C1 segment of cervical spinal cord (tissue), 14 donors: ENCODE measurements at places on chromosomes 5 and 9.

- no peak for DNase-seq
These were observed 6.4 kb upstream of the SNX30 start for GRCh38 chr9:112744177-112744576.

GRCh38 chr9:92120138-92120537, 4.9 kb upstream of the SPTLC1 start:
- no peak for DNase-seq

DNA sequence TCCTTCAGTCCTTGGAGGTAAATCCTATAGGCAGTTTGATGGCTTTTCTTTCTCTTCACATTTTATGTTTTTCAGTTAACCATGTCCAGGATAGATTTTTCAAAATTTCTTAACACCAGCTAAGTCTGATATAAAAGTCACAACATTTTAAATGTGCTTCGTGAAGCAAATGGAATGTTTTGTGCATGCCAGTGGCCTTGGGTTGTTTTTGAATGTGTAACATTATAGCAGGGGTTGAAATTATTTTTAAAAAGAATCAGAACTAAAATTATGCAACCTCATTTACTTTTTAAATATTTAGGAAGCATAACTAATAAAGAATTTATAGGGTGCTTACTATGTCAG, 201.1 kb downstream of the ARHGEF28 start:
- no peak for DNase-seq

GRCh38 chr5:90897618-90898017, 339.0 kb downstream of the ADGRV1 start:
- DNase-seq, result no peak

- DNase-seq, result no peak
These were observed 8.0 kb upstream of the SPOCK1 start for GRCh38 chr5:137507150-137507549.

GRCh38 chr9:61665330-61665751, 475.5 kb downstream of the SPATA31A7 start:
- no peak for DNase-seq

DNA sequence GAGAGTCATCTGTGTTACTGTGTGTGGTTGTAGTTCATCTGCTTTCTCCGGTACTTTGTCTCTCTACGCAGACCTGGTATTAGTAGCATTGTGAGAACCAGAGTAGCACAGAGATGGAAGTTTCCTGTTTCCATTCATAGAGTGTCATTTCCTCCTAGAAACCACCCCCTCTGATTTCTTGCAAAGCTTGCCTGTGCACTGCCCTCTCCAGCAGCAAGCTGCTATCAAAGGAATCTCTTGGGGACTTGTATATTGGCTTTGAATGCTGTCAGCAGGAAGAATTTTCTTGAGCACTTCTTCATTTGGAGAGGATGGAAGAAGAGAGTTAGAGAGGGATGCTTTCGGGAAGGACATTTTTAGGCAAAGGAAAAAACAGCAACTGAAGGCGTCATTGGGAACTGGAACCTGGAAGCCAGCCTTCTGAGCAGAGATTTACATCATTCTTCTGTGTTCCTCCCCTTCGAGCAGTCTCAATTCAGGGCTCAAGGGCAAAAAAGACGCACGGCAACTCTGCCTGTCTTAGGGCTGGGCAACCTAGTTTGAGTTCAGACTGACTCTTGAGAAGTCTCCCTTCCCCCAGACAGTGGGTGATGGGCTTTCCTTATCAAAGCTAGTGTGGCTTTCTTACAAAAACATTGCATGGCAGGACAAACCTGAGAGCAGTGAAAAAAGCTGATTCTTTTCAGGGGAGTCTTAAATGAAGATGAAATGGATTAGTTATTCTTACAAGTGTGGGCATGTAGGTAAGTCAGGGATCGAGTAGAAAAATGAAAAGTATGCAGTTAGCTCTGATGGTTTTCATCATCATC, 226.3 kb downstream of the AOPEP start:
- DNase-seq, result no peak

GRCh38 chr5:68708156-68708841, 385.5 kb upstream of the SLC30A5 start:
- no peak for DNase-seq

DNA sequence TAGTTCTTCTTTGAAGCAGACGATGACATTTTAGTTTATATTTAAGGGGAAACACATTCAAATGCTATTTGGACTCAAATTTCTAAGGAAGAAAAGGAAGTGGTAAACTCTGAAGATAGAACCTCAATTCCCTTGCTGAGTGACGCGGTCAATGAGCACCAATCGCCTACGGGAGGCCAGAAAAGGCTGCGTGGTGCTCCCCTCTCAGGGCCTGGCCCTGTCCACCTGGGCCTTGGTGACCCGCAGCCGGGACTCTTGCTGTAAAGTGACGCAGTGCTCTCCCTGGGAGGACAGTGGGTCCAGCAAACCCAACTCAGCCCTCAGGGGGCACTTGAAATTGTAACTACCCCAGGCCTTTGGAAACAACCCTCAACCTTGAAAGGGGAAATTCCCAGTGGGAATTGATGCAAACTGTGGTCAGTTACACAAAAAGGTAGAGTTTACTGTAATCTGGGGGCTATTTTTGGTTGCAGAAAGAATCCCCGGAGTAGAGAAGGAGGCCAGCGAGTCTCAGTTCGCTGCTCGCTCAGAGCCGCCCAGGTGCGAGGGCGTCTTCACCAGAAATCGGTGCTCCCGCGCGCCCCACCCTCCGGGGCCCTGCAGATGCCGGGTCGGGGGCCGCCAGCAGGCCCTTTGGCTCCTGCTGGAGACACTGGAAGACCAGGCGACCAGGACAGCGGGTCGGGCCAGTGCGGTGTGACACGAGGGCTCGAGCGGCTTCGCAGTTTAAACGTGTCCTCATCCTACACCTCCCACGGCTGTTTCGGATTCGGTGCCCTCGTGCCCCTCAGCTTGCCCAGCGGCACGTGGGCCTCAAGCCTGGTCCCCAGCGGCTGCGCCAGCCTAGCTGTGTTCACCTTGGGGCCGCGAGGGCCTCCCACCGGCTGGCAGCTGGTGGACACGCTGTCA, 1.4 kb upstream of the ANKRD33B start:
- no peak for DNase-seq

- no peak for DNase-seq
These were observed 97.4 kb downstream of the DAP start for GRCh38 chr5:10663489-10664179.
